ENCODE measurements at places on chromosomes 6 and 20.

- DNase-seq, result no peak
- no peak overlapping the region for H3K4me3 ChIP-seq
- H3K27ac ChIP-seq, result no peak overlapping the region
- no peaks in the 10 kb centered on the region for H3K4me1 ChIP-seq
- H3K27me3 ChIP-seq, result peaks cover 28% of the 10 kb centered on the region
- H3K36me3 ChIP-seq, result no peaks in the 10 kb centered on the region
These were observed 599.1 kb downstream of the QKI start for GRCh38 chr6:164013480-164014208.

DNA sequence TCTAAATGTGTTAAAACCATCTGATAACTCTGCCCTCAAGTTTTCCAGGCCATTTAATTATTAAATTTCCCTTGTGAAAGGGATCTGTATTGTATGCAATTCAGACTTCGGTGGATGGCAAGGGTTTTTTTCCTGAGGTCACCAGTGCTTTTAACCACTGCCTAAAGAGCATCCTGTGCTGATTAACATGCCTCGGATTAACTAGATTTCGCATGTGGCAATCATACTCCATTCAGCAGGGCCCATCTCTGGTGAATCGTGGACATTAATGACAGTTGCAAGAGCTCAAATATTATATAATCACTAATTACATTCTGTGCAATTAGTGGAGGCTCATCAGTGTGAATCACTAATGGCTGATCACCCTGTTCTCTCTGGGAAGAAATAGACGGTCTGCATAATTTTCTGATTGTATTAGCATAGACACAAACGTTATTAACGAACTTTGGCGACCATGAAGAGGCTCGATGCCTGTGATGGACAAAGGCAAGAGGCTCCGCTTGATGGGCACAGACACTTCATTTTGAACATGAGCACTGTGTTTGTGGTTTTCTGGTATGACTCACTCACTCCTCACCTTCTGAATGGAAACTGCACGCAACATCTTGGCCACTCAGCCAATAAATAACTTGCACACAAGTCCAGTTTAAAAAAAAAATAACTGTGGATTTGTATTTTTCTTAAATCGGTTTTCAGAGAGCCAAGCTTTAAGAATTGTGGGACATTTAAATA lies 31.4 kb downstream of the LINC00237 start:
- H3K36me3 ChIP-seq, result no peaks in the 10 kb centered on the region
- H3K27me3 ChIP-seq, result peaks cover 46% of the 10 kb centered on the region

DNA sequence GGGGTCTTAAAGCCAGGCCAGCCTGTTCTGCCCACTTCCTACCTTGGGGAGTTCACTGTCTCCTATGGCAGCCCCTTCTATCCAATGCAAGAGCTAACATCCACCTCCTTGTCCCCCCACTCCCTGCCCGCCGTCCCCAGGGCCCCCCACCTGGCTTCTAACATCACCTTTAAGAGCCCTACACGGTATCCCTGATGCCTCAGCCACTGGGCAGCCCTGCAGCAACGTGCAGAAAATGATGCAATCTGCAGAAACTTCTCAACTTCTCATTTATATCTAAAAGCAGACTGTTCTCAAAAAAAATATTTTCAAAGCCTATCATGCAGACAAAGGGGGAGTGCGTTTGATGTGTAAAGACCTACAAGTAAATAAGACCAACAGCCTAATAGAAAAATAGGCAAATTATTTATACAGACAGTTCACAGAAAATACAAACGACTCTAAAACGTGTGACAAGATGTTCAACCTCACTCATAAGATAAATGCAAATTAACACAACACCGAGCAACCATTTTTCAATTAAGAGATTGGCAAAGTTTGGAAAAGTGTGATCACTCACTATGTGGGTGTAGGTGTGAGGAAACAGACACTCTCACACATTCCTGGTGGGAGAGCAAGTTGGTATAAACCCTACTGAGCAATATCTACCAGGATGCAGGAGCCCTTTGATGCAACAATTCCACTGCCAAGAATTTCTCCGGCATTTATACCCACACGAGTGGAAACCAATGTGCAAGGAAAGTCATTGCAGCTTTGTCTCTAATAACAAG lies 15.1 kb upstream of the HCK start:
- no peak overlapping the region for H3K27ac ChIP-seq
- H3K36me3 ChIP-seq, result peaks cover 3% of the 10 kb centered on the region
- DNase-seq, result no peak
- peaks cover 3% of the 10 kb centered on the region for H3K4me1 ChIP-seq

DNA sequence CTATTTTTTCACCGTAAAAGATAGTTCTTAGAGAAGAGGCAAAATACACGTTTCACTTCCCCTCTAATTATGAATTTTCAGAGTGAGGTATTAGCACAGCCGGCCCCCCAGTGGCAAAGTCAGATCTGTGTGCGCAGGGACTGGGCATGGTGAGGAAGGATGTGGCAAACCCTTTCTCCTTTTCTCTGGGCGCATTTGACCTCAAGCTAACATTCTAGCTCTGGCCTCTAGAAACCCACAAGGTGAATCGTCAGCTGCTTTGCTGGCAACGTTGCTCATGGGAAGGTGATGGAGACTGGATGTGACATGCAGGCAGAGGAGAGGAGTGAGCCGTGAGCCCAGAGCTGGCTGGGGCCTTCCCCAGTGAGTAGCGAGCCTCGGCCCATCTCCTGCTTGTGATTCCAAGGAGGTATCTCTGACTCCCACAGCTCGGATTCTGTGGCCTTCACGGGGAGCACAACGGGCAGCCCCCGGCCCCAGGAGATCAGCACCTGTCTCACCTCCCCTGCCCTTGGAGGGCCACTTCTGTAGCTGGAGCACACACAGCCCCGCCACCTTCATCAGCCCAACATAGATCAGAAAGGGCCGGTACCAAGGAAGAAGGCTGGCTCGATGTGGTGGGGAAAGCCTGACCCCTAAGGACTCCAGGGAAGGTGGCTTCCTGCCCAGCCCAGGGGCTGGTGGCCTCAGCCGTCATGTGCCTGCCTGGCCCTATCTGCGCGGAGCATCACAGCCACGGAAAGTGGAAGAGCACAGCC lies 152.8 kb downstream of the TAF4 start:
- H3K27ac ChIP-seq, result no peak overlapping the region
- no peak for DNase-seq
- H3K27me3 ChIP-seq, result peaks cover 29% of the 10 kb centered on the region
- no peaks in the 10 kb centered on the region for H3K4me1 ChIP-seq

DNA sequence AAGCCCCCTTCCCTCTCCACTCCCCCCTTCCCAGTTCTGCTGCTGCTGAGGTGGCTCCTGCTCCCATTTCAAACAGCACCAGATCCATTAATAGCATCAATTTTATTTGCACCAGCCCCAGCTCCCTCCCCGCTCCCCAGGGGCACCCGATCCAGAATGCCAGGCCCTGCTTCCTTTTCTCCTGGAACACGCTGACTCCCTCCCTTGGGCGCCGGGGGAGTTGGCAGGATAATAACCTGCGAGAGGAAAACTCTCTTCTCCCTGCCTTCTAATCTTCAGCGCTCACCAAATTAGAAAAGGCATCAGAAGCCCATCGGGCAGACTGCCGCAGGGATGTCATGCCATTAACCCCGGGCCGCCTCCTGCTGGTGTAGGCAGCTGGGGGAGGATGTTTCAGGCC lies 77.8 kb downstream of the NCR2 start:
- peaks cover 5% of the 10 kb centered on the region for H3K4me1 ChIP-seq
- H3K27me3 ChIP-seq, result peaks cover 61% of the 10 kb centered on the region
- no peaks in the 10 kb centered on the region for H3K36me3 ChIP-seq
- no peak overlapping the region for H3K4me3 ChIP-seq

GRCh38 chr6:14035874-14036273 lies 81.7 kb upstream of the CD83 start:
- DNase-seq, result no peak
- H3K36me3 ChIP-seq, result no peaks in the 10 kb centered on the region
- H3K27ac ChIP-seq, result no peak overlapping the region

DNA sequence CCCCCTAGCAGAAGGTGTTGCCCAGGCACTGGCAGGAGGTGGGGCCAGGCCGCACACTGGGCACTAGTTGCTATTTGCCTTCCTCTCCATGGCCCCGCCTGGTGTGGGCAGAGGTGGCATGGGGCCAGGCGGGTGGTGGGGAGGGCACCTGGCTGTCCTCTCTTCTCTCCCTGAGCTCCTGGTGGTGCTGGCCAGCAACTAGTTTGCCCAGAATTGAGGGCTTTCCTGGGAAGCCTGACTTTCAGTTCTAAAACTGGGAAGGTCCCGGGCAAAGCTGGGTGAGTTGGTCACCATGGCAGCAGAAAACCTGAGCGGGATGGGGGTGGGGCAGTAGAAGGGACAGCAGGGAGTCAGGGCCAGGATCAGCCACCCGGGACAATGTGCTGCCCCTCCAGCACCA lies 48.2 kb downstream of the RBM38 start:
- H3K4me1 ChIP-seq, result peaks cover 20% of the 10 kb centered on the region
- no peaks in the 10 kb centered on the region for H3K36me3 ChIP-seq
- H3K27me3 ChIP-seq, result no peaks in the 10 kb centered on the region
- no peak overlapping the region for H3K4me3 ChIP-seq
- H3K27ac ChIP-seq, result no peak overlapping the region

- DNase-seq, result peak; percentile 92
- no peaks in the 10 kb centered on the region for H3K27me3 ChIP-seq
- peaks cover 59% of the 10 kb centered on the region for H3K4me1 ChIP-seq
- peak overlapping the region; percentile 94 for H3K4me3 ChIP-seq
These were observed 1.3 kb downstream of the TUBB start for GRCh38 chr6:30721198-30722024.

DNA sequence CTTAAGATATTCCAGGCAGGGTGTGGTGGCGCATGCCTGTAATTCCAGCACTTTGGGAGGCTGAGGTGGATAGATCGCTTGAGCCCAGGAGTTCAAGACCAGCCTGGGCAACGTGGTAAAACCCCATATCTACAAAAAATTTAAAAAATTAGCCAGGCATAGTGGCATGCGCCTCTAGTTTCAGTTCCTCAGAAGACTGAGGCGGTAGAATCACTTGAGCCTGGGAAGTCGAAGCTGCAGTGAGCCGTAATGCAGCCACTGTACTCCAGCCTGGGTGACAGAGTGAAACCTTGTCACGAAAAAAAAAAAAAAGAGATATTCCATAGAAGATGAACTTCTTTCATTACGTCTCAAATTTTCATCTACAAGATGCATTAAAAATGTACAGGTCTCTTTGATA lies 46.7 kb upstream of the ISM1 start:
- H3K4me1 ChIP-seq, result no peaks in the 10 kb centered on the region
- H3K4me3 ChIP-seq, result no peak overlapping the region
- H3K27me3 ChIP-seq, result peaks cover 39% of the 10 kb centered on the region
- no peak for DNase-seq
- no peak overlapping the region for H3K27ac ChIP-seq
- no peaks in the 10 kb centered on the region for H3K36me3 ChIP-seq

All from central memory CD8-positive, alpha-beta T cell (primary cell).